ENCODE measurements at places on chromosomes 4 and X.

DNA sequence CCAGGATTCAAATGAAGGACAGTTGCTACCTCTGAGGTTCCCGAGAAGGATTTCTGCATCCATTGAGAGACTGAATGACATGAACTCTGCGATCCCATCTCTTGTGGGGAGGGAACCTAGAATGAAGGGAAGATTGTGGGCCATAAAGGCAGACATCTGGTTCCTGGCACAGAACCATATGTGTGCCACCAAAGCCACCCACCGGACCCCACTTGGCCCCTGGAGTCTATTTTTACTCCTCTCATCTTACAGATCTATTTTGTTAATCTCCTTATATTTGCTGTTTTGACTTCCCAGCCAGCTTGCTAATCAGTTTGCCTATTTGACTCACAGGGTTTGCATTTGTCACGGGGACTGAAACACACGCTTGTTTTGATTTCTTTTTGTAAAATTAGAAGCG, 7.3 kb downstream of the SOD3 start:
- no peak for DNase-seq

GRCh38 chr4:6658597-6659075, 18.2 kb downstream of the MRFAP1 start:
- peak; percentile 77 for DNase-seq

DNA sequence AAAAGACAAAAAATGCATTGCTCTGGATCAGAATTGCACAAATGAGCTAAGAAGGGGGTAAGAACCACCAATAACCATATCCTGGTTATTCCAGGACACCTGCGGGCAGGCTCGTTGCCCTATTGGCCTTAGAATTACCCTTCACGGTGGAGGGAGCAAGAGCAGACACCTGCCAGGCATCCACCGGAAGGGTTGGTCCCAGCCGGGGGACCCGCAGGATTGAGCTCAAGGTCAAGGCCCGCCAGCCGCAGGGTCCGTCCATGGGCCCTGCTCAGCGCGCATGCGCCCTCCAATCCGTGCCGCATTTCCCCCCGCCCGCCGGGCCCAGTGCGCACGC, 575 bp downstream of the SLC25A6 start:
- peak; percentile 99 for DNase-seq

- DNase-seq: no peak
Observed at GRCh38 chrX:54064564-54064963, 20.3 kb upstream of the PHF8 start.

DNA sequence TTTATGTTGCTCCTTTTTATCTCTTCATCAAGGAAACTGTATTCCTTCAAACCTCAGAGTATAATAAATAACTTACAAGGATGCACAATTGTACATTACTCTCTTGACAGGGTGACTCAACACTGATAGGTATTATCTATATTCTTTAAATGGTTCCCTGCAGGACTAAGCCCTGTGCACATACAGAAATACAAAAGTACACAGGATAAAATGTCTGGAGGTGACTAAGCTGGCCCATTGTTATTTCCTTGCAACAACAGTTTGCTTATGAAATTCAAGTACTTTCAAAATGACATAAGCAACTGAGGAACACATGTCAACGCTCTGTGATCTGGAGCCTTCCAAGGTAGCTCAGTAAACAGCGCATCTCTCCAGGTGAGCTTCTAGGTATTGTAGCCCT, 83.8 kb upstream of the RPL34 start:
- DNase-seq: no peak

- DNase-seq: no peak
Observed at GRCh38 chrX:145715641-145716138, 101.9 kb upstream of the SLITRK2 start.

DNA sequence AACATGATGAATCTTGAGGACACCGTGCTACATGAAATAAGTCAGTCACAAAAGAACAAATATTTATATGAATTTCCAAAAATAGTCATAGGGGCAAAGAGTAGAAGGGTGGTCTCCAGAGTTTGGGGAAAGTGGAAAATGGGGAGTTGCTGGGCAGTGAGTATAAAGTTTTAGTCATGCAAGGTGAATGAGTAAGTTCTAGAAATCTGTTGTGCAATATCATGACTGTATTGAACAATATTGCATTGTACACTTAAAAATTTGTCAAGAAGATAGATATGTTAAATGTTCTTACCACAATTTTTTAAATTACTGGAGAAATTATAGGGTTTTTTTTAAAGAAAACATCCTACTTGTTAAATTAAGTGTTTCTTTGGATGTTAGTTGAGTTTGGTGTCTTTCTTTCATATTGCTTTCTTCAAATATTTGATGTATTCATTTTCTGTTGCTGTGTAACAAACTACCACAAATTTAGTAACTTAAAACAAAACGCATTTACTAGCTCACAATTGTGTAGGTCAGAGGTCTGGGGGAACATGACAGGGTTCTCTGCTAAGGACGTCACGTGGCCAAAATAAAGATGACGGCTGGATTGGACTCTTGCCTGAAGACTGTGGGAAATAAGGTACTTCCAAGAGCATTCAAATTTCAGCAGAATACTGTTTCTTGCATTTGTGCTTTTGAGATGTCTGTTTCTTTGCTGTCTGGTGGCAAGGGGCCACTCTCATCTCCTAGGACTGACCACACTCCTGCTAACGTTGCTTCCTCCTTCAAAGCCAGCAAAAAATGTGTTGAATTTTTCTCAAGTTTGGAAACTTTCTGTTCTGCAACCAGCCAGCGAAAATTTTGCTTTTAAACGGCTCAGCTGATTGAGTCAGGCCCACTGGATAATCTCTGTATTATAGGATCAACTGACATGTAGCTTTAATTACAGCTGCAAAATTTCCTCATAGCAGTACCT, 76.7 kb downstream of the CPEB2 start:
- DNase-seq: no peak

DNA sequence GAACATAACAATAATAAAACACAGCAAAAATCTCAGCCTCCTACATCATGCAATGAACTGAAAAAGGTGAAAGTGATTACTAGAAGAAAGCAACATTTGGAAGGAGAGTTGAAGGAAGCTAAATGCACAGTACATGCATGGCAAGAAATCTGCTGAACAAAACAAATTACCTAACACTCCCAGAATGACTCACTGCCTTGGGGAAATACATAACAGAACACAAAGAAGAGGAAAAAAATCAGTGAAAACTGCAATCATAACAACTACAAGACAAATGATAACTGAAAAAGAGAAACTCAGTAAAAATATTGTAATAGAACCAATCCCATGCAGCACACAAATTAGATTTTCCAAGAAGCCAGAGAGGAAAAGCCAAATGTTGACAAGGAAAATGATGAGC, 1513.2 kb downstream of the ARAP2 start:
- DNase-seq: no peak

DNA sequence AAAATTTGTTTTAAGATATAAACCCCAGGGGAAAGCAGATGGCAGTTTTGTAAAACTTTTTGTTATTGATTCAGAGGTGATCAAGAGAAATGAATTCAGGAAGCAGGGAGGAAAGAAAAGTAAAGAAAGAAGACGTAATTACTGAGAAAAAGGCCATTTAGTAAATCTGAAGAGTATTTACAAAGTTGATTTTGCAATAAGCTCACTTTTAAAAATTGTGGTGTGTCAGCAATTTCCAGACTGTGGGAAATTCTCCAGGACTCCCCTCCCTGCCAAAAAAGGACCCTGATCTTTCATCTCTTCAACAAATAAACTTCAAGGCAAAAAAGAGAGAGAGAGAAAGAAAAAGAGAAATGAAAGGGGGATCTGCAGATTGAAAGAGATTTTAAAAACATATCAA, 36.6 kb downstream of the PCYT1B start:
- DNase-seq: no peak

DNA sequence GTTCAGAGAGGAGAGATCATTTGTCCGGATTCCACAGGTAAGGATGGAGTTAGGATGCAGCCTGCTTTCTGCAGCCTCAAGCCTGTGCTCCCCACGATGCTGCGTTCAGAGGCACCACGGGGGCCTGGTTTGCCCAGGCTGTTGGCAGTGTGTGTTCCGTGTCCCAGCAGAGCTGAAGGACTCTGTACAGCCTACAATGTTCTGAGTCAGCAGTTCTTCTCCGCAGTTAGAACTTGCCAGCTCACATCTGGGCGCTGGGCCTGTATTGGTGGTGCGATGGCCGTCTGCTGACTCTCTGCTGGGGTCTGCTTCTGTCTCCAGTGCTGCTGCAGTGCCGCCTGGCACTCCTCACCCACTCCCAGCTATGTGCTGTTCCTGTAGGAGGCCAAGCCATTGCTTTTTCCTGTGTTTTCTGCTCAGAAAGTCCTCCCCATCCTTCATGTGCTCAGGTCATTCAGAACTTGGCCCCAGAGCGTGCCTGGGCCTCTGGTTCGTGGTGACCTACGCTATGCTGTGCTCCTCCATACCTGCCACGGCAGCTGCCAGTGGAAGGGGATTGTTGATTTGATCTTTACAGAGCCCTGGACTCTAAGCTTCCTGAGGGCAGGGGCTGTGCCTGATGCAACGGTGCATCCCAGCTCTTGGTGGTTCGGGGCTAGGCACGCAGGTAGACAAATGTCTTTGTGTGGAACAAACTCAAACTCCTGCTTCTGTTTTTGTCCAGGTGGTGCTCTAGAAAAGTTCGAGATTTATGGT, 42.6 kb upstream of the TADA2B start:
- no peak for DNase-seq

DNA sequence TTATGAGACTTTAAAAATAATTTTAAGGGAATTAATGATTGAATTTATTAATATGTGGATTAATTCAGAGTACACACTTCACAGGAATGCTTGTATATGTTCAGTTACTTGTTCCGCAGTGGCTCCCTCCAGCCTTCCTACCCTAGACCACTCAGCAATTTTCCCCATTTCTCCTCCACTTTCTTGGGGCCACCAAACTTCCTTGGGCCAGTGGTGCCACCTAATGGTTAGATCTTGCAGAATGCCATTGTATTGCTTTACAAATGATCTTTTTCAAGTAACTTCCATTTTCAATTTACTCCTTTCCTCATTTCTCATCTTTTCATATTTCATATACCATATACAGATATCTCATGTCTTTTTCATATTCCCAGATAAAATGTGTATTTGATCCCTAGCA, 3.6 kb upstream of the RNF175 start:
- DNase-seq: no peak

DNA sequence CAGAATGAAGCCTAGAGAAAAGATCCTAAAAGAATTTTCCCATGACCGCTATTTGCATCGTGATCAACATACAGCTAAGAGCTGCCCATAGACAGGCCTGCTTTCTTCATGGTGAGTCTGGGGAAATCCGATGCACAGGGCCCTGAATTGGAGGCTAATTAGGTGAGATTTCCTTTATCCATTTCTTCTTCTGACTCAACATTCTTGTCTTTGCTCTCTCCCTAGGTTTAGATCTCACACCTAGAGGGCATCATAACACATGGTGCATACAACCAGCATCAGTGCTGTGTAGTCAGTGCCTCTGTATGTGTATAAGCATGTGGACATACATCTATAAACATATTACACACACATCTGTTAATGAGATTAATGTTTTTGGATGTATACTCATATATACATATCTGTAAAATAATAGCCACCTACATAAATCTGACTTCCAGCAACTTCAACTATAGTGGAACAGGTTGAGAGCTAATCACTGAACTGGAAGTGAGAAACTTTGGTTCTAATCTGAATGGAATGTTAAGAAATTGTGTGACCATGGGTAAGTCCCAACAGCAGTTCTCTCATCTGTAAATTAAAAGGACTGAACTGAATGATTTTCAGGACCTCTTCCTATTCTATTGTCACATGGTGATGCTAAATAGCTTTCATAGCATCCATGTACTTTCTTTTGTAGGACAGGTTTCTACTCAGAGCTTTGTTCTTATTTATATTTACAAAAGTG, 17.5 kb downstream of the GATB start:
- DNase-seq: no peak

DNA sequence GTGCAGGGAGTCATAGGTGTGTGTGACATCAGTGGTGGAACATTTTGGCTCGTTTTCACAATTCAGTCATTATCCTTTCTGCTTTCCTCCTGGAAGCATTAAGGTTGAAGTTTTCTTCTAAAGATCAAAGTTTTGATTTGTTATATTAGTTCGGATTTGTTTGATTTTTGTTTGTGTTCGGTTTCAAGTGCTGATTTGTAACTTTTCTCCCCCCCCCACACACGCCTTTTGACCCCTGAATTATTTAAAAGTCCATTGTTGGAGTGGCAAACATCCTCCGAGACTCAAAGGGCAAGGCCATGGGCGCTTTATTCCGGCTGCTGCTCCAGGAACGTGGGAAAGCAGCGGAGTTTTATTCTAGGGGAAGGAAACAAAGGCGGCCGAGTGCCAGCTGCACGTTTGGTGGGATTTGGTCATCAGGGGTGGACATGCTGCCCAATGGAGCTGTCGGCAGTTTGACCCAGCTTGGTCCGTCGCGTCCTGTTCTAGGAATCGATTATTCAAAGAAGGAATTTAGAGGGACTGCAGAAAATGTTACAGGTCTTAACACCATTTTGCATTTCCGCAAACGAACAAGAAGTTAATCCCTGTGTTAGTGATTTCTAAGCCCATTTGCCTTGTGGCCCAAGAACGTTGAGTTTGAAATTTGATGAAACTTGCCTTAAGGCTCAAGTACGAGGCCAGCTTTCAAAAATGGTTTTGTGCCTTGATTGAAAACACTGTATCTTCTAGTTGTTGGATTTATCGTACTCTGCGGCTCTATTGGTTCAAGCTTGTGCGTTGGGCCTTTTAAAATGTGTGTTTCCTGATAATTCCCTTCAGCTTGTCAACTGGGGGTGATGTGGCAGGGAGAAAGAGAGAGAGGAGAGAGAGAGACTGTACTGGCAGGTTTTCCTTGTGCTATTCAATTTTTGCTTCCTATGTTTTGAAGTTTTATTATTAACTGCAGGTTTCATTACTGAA, 565 bp upstream of the ZNF41 start:
- DNase-seq: no peak

- no peak for DNase-seq
Observed at GRCh38 chr4:165814256-165815020, 58.6 kb upstream of the TLL1 start.

DNA sequence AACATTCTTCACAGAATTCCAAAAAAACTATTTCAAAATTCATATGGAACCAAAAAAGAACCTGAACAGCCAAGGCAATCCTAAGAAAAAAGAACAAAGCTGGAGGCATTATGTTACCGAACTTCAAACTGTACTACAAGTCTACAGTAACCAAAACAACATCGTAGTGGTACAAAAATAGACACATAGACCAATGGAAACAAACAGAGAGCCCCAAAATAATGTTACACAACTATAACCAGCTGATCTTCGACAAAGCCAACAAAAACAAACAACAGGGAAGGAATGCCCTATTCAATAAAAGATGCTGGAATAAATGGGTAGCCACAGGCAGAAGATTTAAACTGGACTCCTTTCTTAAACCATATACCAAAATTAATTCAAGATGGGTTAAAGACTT, 1189.6 kb downstream of the PCDH18 start:
- no peak for DNase-seq

- no peak for DNase-seq
Observed at GRCh38 chrX:150889131-150889530, 9.3 kb downstream of the CD99L2 start.

GRCh38 chr4:158860856-158861255, 92.0 kb downstream of the FNIP2 start:
- DNase-seq: no peak

All from activated CD8-positive, alpha-beta memory T cell treated with anti-CD3 and anti-CD28 coated beads, Interleukin-2, amount 50 U/mL, for 48 hours (primary cell).